ENCODE measurements at places on chromosomes 11 and 22.

- DNase-seq = peak; percentile 7
Observed at GRCh38 chr11:20451568-20451967, 64.1 kb downstream of the PRMT3 start.

DNA sequence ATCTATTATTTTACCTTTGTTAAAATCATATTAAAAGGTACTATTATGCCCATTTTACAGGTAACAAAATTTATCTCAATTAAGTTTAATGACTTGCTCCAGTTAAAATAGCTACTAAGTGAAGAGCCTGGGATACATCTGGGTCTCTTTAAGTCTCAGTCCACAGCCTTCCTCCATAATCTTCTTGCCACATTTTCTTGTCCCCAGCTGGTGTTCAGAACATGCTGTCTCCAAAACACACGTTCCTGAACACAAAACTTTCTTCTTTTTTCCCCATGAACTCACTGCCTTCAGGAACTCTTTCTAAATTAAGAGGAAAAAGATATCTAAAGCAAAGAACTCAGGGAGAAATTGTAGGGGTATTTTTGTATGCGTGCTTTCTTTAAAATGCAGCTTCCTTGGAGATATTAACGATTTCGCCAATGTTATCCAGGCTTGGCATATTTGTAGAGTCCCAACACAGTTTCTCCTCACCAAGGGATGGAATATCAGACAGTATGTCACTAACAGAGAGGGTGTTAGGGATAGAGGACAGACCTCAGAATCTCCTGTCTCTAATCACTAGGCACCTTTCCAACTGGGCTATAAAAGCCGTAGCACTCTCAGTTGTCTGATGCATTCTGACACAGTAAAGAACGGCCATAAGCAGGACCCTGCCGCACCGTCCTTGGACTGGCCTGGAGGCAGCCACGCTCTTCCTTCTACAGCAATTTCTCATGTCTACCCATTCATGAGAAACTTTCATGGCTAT is 232.8 kb upstream of the BLID start:
- no peak for DNase-seq

DNA sequence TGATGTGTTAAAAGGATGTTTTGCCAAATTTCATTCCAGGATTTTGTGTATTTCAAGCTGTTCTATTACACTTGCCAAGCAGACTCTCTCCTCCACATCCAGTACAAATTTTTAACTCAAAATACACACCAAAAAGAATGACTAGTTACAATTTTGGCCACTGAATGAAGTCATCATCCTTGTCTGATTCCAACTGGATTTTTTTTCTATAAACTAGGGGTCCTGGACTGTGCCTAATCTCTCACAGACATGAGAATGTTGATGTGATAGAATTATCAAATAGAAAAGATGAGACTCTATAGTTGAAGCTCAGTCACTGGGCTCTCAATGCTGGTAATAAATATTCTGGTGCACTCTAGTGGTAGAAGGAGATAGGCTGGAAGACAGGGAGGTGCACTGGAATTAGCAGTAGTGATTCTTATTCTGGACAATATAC is 85.8 kb downstream of the FANCF start:
- DNase-seq = peak; percentile 4

DNA sequence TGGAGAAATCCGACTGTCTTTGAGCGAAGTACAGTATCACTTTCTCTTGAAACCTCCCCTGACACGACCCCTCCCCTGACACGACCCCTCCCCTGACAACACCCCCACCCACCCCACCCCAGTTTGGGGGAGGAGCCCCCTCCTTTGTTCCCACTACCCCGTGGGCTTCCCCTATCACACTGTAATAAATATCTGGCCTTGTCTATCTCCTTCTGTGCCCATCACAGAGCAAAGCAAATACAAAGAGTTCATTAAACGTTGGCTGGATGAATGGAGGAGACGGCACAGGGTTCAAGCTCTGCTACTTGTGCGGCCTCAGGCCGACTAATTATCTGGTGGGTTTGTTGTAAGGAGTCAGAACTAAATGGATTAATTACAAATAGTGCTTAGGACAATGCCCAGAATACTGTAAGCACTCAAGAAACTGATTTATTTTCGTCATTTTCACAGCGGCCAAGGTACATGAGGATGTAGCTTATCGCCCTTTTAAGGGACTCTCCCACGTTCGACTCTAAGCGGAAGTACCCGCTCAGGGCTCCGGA is 628 bp upstream of the GGA1 start:
- no peak for DNase-seq

- no peak for DNase-seq
Observed at GRCh38 chr11:15896530-15896929, 459.8 kb downstream of the SOX6 start.
